ENCODE measurements at places on chromosomes 6 and 20. TPM values are rescaled to one million over a fixed set of nuclear protein-coding genes. Genes with fewer than 3 reads are reported as not detected.
A peak's percentile ranks its signal among the peaks of the same experiment; 100 is the strongest.

The PHF10 gene
- 21.6 TPM for polyA plus RNA-seq

The TMEM244 gene
- not detected for polyA plus RNA-seq

DNA sequence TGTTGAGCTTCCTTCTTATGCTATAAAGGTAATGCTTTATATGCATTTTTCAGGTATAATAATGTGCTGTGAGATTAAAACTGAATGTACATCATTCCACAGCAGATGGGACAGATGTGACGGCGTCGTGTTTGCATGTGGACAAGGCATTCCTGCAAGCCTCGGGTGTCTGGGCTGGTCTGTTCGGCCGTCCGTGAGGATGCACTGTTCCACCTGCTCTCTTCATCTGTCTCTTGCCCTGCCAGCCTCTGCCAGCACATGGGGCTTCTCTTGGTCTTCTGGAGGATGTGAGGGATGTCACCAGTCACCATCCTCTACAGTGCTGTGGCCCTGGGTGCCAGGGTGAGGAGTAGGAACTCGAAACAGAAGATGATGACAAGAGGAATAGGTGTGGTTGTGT lies 223.2 kb downstream of the ERMARD start:
- DNase-seq = no peak

The PYGB gene
- polyA plus RNA-seq = 60.0 TPM

The LINC00237 gene
- not detected for polyA plus RNA-seq

- no peak for DNase-seq
Observed at GRCh38 chr20:52892023-52892422, 80.1 kb upstream of the TSHZ2 start.

DNA sequence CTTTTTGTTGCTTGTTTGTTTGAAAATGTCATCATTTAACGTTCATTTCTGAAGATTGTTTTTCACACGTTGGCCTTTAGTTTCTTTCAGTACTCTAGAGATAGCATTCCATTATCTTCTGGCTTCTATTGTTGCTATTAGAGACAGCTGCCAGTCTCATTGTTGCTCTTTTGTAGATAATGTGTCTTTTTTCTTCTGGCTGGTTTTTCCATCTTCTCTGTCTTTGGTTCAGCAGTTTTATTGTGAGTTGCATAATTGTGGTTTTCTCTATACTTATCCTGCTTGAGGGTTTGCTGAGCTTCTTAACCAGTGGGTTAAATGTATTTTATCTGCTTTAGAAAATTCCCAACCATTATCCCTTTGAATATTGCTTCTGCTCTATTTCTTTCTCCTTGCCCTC lies 23.2 kb upstream of the AIG1 start:
- DNase-seq = no peak

DNA sequence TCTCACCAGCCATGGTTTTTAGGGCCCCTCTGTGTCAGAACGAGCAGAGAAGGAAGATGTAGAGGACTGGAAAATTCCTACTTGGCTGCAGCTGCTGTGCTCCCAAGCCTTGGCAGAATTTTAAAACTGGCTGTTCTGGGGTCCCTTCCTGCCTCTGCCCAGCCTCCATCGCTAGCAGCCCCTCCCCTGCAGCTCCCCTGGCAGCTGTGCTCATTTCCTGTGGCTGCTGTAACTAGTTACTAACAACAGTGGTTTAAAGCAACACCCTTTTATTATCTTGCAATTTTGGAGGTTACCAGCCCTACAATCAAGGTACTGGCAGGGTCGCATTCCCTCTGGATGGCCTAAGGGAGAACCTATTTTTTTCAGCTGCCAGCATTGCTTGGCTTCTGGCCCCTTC lies 3.7 kb upstream of the CST11 start:
- no peak for DNase-seq

The POPDC3 gene
- 29.1 TPM for polyA plus RNA-seq

The CABLES2 gene
- polyA plus RNA-seq = 4.9 TPM

- DNase-seq = no peak
Observed at GRCh38 chr6:46652232-46652602, 401 bp downstream of the CYP39A1 start.

GRCh38 chr20:56978475-56978874 lies 288.0 kb downstream of the BMP7 start:
- no peak for DNase-seq

DNA sequence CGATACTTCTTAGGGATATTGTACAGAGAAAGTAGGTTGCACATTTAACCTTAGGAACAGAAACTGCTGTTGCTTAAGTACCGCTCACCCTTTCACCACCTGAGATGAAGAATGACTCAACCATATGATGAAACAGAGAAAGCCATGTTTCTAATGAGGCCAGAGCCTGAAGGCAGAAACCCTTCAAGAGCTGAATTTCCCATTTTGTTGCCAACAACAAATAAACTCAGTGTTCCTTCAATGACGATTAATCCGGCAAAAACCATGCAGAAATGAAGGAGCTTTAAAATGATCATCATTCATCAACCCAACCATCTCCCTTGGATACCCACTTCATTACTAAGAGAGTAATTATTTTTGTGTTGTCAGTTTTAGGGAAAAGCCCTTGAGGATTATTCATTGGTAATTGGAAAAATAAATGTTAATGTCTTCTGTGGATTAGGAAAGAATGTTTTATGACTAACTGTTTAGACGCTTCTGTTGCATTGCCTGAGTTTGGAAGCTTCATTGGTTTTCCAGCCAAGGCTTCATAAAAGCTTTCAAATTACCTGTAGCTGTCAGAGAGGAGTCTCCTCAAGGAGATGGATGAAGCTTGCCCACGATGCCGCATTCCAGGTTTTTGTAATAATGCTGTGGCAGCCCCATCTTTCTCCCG lies 112.1 kb upstream of the IYD start:
- DNase-seq = no peak

The SOX4 gene
- 33.5 TPM for polyA plus RNA-seq

GRCh38 chr6:40348591-40348990 lies 238.6 kb downstream of the LRFN2 start:
- DNase-seq = no peak

The CRIP3 gene
- polyA plus RNA-seq = not detected

- DNase-seq = peak; percentile 76
Observed at GRCh38 chr6:140857739-140858380, 1274.9 kb upstream of the GJE1 start.

DNA sequence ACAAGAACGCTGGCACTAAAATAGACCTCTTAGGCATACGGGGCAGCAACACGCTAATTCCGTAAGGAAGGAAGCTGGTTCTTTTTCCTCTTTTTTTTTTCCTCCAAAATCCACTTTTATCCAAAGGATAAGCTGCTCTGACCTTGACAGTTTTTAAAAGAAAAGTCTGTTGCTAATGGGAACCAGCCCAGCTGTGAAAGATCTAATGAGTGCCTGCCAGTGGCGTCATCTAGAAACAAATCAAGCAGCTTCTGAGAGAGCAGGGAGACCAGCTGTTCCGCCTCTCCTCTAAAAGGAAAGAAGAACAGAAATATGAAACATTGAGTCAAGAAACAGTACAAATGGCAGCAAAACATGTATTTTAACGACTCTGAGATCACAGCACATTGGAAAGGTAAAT lies 78.6 kb downstream of the FAXC start:
- DNase-seq = no peak

DNA sequence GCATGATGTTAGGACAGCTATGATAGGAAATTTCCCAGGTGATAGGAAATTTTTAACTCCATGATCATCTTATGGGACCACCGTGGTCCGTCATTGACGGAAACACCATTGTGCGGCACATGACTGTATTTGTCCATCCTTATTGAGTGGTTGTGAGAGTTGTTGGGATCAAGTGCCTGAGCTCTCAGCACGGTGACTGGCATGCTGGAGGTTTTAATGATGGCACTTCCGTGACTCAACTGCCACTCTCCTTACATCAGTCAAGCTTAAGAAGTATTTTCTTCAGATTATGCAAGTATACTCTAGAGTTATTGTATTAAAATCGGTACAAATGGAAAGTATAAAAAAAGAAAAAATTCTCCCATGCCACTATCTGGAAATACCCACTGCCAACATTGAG lies 20.7 kb downstream of the PBOV1 start:
- no peak for DNase-seq

- no peak for DNase-seq
Observed at GRCh38 chr6:109052018-109052651, 42.5 kb downstream of the SESN1 start.

GRCh38 chr6:102774326-102774725 lies 1380.8 kb downstream of the GRIK2 start:
- no peak for DNase-seq

The TNFRSF6B gene
- 2.5 TPM for polyA plus RNA-seq

The FHL5 gene
- polyA plus RNA-seq = not detected

Measured in AG04450 (cell line).